ENCODE measurements at places on chromosomes 5 and 9. TPM values are rescaled to one million over a fixed set of nuclear protein-coding genes. Genes with fewer than 3 reads are reported as not detected.

The DEPDC1B gene
- total RNA-seq: 0.70 TPM

The PCDHGA3 gene
- 0.26 TPM for total RNA-seq

The SLC25A2 gene
- total RNA-seq: 0.91 TPM

The TIFAB gene
- total RNA-seq: not detected

The PFN3 gene
- not detected for total RNA-seq

The DMAC1 gene
- total RNA-seq: 30.8 TPM

The ZNF483 gene
- 22.9 TPM for total RNA-seq

Data from CD4-positive, alpha-beta memory T cell (primary cell).